Stimulated activated CD8-positive, alpha-beta memory T cell treated with anti-CD3 and anti-CD28 coated beads, Interleukin-4, amount 100 ng/mL, for 4 hours (primary cell): ENCODE measurements at places on chromosomes 3 and 15.

- DNase-seq, result no peak
Measured at GRCh38 chr3:157323360-157323759, 113.3 kb upstream of the PTX3 start.

GRCh38 chr15:48250640-48251076 is 44.6 kb downstream of the SLC12A1 start:
- no peak for DNase-seq

- no peak for DNase-seq
Measured at GRCh38 chr3:40877631-40878463, 321.5 kb upstream of the CTNNB1 start.

- DNase-seq, result no peak
Measured at GRCh38 chr3:101193957-101194356, 126.4 kb downstream of the IMPG2 start.

- no peak for DNase-seq
Measured at GRCh38 chr15:67917636-67918035, 77.8 kb upstream of the RNU6-1 start.

DNA sequence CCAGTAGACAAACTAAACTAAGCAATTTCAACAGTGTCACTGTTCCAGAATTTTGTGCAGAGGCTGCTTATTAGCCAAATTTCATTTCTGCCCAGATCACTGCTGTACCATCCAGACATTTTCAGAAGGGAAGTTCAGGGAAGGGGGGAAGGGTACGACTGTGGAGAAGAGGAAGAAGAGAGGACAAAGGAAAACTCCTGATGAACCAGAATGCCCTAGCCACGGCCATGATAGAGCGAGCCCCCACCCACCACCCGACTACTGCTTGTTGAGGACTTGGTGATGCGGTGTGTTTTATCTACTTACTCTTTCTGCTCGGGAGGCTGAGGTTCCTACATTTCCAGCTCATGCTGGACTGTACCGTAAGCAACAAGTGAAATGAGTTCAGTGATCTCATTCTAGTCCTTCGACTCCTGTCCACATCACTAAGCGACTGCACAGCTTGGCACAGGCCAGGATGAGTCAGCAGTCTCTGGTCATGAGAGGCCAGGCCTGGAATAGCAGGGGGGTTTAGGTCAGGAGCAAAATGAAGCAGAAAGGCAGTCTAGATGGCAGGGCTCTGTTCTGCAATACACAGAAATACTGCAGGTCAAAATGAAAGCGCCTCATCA is 330.8 kb downstream of the TIGIT start:
- no peak for DNase-seq

DNA sequence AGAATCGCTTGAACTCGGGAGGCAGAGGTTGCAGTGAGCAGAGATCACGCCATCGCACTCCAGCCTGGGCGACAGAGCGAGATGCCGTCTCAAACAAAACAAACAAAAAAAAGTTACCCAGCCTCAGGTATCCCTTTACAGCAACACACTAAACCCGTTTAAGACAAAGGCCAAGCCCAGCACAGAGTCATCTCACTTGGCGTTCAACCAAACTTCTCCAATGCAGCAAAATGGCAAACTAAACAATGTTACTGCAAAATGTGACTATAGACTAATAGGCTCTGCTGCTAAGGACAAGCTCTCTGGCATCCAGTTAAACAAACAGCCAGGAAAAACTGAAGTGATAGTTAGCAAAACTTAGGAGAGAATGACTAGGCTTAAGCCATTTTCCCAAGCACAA is 6.4 kb upstream of the FAM219B start:
- DNase-seq, result no peak

GRCh38 chr3:106728315-106729098 is 648.7 kb upstream of the CCDC54 start:
- DNase-seq, result no peak

GRCh38 chr3:114441386-114441785 is 147.6 kb downstream of the TIGIT start:
- DNase-seq, result no peak
